ENCODE measurements at places on chromosomes 7 and 10.

GRCh38 chr10:76466836-76467503 lies 1035.5 kb downstream of the LRMDA start:
- DNase-seq: no peak

DNA sequence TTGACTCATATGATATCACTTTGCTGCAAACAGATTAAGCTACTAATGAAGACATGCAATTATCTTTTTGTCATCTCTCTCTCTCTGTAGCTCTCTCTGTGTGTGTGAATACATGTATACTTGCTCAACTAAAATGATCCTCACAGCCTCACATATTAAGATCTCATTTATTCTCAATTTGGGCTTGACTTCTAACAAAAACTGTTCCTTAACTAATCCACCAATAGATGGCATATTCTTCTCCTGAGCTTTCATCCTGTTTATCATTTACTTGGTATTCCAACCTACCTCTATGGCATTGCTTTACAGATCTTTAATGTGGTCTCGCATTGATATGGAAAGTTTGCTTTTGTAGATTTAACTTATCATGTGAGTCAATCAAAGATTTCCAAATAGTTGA lies 540.4 kb downstream of the CNTNAP2 start:
- no peak for DNase-seq

GRCh38 chr10:96747734-96748550 lies 27.6 kb upstream of the PIK3AP1 start:
- no peak for DNase-seq

DNA sequence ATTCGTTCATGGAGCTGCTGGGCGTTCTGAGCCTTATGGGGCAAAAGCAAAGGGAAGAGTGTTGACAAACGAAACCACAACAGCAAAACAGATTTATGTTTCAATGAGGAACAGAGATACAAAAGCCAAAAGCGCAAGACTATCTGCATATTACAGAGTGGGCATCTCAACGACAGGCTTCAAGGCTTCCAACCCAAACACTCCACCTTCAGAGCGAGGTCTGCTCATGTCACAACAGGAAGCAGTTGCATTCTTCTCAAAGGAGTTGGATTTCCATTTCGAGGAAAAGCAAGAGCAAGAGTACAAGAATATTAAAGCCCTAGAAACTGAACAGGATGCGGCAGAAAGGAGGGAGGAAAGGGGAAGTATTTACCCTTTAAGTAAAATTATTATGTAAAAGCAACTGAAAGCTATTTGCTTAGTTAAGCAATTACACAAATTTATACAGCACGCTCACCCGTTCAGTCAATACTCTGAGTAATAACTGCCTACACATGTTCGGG lies 189.3 kb downstream of the ELMO1 start:
- DNase-seq: no peak

DNA sequence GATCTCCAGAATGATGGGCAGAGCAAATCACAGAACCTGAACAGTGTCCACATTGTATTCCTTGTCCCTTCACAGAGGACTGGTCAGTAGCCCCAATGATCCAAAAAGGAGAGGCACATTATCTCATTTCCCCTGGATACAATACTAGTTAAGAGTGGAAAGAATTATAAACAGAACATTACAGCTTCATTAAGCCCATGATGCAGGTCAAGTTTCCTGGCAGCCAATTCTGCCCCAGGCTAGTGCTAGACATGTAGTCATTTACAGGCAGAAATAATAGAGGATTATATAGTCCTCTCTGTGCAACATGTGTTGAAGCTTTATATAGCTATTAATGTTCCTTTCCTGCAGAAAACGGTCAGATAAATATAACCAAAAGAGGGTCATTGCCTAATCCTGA lies 124.3 kb upstream of the WNT16 start:
- DNase-seq: peak; percentile 43

DNA sequence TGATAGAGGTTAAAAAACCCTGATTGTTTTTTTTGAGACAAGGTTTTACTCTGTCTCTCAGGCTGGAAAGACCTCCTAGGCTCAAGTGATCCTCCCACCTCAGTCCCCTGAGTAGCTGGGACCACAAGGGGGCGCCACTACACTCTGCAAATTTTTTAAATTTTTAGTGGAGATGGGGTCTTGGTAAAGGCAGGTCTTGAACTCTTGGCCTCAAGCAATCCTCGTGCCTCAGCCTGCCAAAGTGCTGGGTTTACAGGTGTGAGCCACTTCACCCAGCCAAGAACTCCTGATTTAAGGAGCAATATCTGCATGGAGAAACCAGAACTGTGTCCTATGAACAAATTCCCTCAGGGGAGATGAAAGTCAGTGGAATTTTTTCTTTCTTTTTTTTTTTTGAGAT lies 7.3 kb upstream of the KLHDC10 start:
- DNase-seq: no peak

DNA sequence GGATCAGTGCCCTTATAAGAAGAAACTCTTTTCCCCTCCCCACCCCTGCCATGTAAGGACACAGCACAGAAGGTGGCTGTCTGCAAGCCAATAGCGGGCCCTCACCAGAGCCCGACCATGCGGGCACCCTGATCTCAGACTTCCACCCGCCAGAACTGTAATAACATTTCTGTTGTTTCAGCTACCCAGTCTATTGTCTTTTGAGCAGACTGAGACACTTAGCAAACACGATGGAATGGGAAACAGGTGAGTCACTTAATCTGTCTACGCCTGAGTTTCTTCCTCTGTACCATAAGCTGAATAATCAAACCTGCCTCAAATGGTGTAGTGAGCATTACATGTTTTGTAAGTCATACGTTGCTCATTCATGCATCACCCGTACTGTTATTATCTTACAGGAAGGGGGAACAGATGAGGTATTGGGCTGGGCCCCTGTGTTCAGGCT lies 58.2 kb downstream of the STRA8 start:
- peak; percentile 32 for DNase-seq

All from foreskin fibroblast (primary cell).